ENCODE measurements at places on chromosomes 6 and 20.

DNA sequence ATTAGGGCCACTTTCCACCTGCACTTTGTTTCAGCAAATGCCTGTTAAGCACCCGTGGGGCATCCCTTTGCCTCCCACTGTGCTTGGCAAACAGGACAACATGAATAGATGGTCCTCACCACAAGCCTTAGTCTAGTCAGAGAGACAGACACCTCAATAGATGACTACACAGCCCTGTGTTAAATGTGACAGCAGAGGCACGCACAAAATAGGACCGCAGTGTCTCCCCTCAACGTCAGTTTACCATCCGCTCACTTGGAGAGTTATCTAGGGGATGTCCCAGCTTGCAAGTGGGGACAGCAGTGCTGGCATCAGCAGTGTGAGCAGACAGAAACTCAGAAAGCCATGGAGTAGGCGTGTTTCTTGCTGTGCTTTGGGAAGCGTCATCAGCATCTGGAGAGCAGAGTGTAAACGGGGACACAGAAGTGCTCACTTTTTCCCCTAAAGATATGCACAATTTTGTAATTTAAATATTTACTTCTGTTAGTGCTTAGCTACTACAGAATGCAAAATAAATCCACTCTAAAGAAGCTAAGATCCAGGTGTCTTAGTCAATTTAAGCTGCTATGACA lies 66.0 kb upstream of the TXNDC5 start:
- no peak for DNase-seq

DNA sequence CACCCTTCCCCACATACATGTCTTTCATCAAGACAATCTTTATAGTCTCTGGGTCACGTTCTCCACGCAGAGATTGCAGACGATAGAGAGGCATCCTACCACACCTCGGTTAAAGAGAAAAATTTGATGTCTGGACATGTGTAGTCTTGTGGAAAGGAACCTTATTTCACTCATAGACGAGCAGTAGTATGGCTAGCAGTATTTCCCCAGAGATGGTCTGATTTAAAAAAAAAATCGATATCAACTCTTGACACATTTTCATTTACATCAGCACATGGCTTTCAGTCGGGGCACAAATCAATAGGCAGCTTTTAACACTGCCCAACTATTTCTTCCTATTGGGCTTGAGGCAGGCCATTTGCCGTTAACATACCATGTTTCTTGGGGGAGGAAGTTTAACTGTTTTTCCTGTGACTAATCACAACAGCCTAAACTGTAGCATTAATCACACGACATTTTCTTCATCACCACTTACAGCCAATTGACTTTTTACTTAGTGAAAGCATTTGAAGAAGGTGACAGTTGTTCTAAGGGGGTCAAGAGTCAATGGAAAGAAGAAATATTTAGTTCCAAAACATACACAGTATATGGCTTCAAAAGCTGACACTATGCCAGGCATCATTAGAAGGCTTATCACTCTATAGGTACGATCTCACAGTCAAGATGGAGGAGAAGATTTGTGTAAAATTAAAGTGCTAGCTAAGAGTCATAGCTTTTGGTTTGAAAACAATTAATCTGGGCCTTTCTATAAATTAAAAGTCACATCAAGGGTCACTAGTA lies 129.5 kb upstream of the HDAC2 start:
- no peak for DNase-seq

- DNase-seq, result peak; percentile 42
Measured at GRCh38 chr6:13763740-13764381, 50.5 kb downstream of the MCUR1 start.

DNA sequence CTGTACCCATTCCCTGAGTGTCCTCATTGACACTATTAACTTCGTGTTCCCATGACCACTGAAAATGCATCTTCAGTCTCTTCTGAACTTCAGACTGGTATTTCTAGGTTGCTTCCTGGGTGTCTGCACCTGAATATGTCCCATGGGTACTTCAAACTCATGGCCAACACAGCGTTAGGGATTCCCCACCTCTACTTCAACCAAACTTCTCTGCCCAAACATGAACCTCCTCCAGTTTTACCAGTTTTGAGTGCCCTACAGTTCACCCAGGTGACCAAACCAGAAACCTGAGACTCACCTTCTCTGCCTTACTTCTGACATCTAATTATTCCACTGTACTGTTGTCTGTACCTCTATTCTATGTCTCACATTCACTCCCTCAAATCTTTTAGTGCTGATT lies 99.5 kb upstream of the SUPT3H start:
- DNase-seq, result no peak

- no peak for DNase-seq
Measured at GRCh38 chr20:15917283-15917682, 656.0 kb downstream of the KIF16B start.

DNA sequence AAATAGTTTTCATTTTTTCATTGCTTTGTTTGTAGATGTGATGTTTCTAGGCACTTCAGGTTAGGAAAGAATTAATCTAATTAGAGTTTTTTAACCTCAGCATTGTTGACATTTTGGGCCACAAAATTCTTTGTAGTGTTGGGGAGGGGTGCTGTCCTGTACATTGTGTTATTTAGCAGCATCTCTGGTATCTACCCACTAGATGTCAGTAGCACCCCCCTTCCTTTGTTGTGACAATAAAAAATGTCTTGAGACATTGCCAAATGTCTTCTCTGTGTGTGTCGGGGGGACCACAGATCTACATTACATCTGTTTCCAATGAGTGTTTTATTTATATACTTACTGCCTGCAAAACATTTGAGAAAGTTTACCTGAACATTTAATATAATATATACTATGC lies 45.6 kb downstream of the EYA4 start:
- no peak for DNase-seq

GRCh38 chr6:12483712-12484111 lies 193.6 kb downstream of the EDN1 start:
- DNase-seq, result no peak

- DNase-seq, result no peak
Measured at GRCh38 chr6:12269110-12269509, 21.1 kb upstream of the EDN1 start.

DNA sequence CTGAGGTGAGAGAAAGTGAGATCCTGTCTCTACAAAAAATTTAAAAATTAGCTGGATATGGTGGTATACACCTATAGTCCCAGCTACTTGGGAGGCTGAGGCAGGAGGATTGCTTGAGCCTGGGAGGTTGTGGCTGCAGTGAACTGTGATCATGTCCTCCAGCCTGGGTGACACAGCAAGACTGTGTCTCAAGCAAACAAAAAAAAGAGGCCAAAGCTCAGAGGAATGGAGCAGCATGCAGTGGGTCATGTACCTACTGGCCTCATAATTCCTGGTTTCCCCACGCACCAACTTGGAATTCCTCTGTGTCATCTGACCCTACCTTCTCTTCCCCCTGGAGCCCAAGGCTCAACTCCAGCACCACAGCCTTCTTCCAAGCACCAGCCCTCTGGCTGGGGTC lies 15.1 kb upstream of the PLEKHG1 start:
- no peak for DNase-seq

- DNase-seq, result no peak
Measured at GRCh38 chr20:8362457-8362856, 230.4 kb downstream of the PLCB1 start.

Data from stimulated activated CD4-positive, alpha-beta T cell treated with anti-CD3 and anti-CD28 coated beads, Interleukin-12 subunit alpha, Interleukin-12 subunit beta, amount 100 ng/mL, for 48 hours (primary cell).